Activated T-cell treated with anti-CD3 and anti-CD28 coated beads, Interleukin-2, amount 50 U/mL, for 24 hours (primary cell): ENCODE measurements at places on chromosomes 7 and 10.
A peak's percentile ranks its signal among the peaks of the same experiment; 100 is the strongest.

DNA sequence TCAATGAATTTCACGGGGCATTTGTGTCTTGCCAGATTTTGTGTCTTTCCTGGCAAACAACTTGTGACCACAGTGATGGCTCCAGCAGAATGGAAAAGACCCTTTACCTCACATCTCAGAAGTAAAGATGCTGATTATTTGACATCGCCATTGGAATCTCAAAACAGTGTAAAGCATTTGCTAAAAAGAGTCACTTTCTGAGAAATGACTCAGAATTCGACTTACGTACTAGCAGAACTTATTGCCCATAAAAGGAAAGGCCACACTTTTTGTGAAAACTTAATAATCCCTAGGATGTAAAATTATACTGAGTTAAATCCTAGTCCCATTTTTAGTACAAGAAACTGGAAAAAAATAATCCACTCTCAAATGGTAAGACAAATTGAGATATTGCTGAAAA lies 35.9 kb upstream of the PRKCQ start:
- DNase-seq: no peak

DNA sequence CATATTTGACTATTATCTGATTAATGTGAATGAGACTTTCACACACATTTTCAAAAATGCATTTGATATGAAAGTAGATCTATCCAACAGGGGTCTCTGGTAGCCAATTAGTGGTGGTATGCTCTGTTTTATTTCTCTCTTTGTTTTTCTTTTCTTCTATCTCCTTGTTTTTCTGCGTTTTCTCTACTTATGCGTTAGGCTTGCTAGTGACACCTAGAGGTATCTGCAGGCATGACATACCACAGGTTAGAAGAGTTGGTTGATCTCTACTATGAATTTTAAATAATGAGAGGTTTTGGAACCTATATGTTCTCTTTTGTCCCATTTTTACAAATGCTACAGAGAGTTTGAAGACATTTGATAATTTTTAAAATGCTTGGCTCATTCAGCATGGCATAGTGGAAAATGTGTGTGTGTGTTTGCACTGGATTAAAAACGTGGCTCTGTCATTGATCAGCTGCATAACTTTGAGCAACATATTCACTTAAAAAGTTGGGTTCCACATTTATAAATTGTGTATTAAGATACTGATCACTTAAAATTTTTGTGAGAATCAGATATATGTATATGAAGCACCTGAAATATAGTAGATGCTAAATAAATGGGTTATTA lies 28.1 kb upstream of the PLXDC2 start:
- DNase-seq: no peak

DNA sequence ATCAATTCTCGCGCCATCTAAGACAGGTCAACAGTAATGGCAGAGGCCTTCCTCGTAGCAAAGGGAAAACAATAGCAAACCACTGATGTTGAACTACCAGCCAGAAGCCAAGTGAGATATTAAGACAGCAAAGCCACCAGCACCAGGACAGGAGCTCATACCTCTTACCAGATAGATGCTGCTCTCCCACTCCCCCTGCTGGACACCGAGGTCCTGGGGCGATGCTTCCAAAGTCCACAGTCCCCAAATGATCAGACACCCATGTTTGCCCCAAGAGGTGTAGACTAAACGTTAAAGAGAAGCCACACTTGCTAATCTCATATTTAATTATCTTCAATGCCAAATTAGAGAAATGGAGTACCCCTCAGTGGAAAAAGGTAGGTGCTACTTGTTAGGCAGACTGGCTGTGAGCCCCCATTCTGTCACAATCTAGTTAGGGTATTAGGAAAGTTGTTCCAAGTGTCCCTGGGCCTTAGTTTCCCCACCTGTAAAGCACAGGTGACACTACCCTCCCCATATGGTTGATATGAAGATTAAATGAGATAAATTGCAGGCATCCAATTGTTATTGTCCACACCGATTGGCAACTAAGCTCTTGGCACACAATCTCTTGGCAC lies 39.9 kb downstream of the TOMM7 start:
- DNase-seq: peak; percentile 79

- no peak for DNase-seq
Measured at GRCh38 chr7:66296001-66296521, 90.9 kb downstream of the TPST1 start.

- DNase-seq: no peak
Measured at GRCh38 chr7:16350634-16351033, 70.7 kb downstream of the CRPPA start.
